ENCODE measurements at places on chromosomes 13 and 19. TPM values are rescaled to one million over a fixed set of nuclear protein-coding genes. Genes with fewer than 3 reads are reported as not detected.
A peak's percentile ranks its signal among the peaks of the same experiment; 100 is the strongest.

DNA sequence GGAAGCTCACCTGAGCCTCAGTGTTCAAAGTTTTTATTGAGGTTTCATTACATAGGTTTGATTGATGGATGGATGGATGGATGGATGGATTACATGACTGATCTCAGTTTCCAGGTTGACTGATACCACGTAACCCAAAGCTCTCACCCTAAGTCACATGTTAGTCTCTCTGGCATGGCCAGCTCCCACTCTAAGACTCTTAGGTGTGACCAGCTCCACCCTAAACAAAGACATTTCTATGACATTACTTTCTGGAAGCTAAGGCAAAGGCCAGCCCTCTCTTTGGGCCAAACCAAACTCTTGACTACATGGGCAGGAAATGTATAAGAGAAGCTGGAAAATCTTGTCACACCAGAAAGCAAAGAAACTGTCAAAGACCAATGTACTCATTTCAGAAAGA lies 28.6 kb downstream of the POLR1D start:
- no peak for DNase-seq

Gene RASGRP4
- 3.5 TPM for total RNA-seq

- DNase-seq: no peak
These were observed 12.2 kb downstream of the NFIC start for GRCh38 chr19:3378352-3379150.

DNA sequence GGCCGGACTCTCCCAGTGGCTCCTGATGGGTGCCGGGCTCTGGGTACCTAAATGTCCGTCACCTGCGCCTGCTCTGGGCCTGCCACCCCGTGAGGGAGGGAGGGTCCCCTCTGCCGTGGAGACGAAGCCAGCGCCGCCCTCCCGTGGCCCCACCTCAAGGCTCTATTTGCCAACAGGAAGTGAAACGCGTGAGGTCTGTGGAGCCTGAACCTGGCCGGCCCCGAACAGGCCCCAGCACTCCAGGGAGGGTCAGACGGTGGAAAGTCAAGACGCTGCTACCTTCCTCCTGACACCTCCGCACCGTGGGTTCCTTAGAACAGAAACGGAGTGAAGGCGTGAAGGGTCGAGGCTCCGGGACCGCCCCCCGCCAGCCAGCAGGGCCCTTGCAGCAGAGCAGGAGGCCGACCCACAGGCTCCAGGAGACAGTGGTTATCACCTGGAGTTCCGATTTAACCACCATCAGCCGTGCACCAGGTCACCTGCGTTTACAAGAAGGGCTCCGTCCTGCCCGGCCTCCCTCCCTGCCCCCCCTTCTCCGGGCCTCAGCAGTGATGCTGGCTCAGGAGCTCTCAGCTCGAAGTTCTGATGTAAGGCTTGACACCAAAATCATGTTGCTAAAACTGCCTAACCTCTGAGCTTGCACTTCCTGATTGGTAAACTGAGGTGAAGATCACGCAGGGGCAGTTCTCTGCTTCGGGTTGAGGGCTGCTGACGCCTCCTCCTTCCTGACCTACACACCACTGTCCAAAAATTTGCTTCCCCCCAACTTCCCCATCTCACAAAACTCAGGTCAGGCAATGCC lies 50.9 kb upstream of the C13orf46 start:
- no peak for DNase-seq

DNA sequence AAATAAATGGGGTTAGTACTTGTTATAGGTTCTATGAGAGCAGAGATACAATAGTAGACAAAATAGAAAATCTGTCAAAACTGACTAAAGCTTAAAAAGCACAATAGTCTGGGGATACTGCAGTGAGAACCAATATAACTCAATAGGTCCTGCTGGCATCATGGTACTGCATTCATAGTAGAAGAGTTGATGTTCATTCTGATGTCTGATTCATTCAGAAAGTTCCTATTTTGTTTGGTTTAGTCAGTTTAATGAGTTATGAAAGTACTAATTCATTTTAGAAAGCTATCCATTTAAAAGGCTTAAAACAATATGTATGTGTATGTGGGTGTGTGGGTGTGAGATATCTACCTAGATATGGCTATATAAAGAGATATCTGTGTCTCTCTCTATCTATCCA lies 152.8 kb downstream of the LHFPL6 start:
- no peak for DNase-seq

- DNase-seq: no peak
These were observed 1.2 kb downstream of the RFXAP start for GRCh38 chr13:36820222-36820621.

Gene PRTN3
- not detected for total RNA-seq

Gene ZNF610
- 2.5 TPM for total RNA-seq

Gene VSTM1
- total RNA-seq: not detected

DNA sequence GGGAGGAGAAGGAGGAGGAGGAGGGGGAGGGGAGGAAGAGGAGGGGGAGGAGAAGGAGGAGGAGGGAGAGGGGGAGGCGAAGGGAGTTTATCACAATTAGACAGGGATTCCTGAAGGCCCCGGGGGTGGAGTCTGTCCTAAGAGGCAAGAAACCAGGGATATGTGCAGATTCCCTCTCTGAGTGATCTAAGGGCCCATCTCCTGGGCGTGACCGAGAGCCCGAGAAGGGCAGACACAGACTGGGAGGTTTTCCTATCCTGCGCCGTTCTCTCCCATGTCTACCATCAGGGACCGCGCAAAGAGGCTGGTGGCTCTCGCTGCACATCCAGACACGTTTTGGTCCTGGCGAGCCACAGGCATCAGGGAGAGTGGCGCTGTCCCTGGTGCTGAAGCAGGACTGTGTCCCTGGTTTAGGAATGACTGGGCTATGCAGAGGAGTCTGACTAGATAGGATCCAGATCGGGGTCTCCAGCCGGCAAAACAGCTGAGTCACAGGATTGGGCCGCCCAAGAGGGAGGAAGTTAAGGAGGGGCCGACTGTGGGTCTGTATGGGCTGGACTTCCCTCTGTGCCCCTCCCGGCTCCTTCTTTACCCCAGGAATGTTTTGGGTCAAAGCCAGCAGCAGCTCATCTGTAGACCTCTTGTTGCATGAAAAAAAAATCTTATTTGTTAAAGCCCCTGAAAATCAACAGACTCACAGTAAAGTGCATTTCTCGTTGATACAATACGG lies 17.9 kb upstream of the ZNF175 start:
- DNase-seq: no peak

GRCh38 chr13:48510698-48511097 lies 22.2 kb downstream of the RCBTB2 start:
- no peak for DNase-seq

- no peak for DNase-seq
These were observed 12.1 kb downstream of the ZBTB7A start for GRCh38 chr19:4054441-4055208.

GRCh38 chr13:69050696-69051095 lies 1056.9 kb upstream of the ATXN8OS start:
- DNase-seq: no peak

DNA sequence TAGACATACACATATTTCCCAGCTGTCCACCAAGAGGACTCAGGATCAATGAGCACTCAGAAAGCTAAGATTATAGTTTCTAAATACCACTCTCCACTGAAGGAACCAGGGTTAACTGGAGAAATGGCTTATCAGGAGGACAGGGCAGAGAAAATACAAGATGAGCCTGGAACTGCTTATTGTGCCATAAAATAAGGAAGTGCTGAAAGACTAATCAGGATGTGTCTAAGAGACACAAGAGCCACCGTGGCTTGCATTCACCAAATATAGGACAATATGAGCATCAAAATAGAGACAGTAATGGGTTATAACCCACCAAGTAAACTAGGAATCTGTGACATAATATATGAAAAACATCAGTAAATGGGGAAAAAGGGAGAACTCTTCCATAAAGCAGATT lies 32.8 kb downstream of the KLF12 start:
- no peak for DNase-seq

- no peak for DNase-seq
These were observed 43.7 kb downstream of the NUMBL start for GRCh38 chr19:40646743-40647254.

DNA sequence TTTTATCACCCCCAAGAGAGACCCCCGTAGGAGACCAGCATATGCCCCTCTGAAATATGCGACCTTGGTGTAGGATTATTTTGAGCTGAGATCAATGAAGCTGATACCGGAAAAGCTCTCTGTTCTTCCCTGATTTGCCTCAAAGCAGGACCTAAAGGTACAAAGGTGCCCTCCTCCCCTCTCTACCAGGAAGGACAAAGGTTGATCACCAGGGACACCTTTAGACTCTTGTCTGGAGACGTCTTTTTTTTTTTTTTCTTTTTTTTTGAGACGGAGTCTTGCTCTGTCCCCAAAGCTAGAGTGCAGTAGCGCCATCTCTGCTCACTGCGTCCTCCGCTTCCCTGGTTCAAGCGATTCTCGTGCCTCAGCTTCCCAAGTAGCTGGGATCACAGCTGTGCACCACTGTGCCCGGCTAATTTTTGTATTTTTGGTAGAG lies 792 bp upstream of the PEX11G start:
- DNase-seq: no peak

DNA sequence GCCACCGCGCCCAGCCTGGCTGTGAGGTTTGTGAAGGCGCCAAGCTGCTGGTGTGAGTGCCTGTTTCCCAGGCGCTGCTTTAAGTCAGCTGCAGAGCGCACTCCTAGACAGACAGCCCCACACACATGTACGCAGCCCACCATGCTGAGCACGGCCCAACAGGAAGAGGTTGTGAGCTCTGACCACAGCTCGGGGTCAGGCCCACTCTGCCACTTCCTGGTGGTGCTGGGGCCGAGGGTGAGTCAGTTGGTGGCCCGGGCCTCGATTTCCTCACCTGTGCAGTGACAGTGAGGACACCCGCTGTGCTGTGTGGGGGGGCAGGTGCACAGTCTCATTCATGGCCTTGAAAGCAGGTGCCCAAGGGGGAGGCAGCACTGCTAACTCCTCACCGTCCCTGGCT lies 106.7 kb downstream of the KDM4B start:
- DNase-seq: no peak

DNA sequence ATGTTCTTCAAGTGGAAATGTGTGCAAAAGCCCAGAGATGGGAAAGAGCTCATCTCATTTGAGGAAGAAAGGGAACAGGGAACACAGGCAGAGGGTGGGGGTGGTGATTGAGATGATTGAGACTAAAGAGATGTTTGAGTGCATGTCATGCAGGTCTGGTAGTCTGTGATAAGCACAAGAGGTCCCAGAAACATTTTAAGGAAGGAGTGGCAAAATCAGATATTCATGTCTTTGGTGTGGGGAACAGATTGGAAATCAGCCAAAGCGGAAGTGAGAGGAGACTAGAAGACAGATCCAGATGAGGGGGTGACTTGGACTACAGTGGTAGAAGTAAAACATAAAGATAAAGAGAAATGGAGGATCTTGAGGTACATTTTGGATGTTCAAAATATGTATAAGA lies 39.4 kb upstream of the DACH1 start:
- DNase-seq: no peak

DNA sequence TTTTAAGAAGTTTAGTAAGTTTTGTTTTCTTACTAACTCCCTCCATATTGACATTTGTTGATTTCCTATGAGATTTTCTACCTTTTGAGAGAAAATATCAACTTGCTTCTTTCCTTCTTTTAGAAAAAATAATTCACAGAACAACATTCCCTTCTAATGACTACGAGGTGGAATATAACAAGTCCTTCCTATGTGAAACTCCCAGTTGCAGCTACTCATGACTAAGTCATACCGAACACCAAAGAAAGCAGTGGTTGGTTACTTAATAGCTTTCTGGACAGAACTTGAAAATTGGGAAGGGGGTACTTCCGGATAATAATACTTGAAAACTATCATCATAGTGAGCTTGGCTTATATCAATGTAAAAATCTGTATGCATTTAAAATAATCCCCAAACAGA lies 144.8 kb downstream of the DACH1 start:
- no peak for DNase-seq

- DNase-seq: no peak
These were observed 16.8 kb downstream of the CLEC11A start for GRCh38 chr19:50739914-50740426.

DNA sequence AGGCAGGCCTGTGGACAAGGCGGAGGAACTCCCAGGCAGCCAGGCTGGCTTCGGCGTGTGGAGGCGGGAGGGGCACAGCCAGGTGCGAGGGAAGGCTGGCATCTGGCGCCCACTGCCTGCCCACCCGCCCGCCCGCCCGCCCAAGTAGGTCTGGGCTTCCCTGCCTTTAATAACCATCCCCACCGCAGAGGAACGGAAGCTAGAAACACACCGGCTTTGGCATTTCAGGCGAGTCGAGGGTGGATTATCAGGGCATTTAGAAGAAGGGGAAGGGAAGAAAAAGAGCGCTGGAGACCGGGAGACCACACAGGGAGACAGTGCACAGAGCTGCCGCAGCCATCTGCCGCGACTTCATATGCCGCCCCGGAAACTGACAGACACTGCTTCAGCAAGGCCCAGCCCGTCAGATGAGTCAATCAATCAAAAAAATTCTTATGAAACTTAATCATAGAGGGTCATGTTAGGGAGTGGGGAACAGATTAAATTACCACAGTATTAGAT lies 199.7 kb downstream of the TSHZ3 start:
- DNase-seq: no peak

- DNase-seq: peak; percentile 75
These were observed 7.0 kb upstream of the RCN3 start for GRCh38 chr19:49520705-49521319.

DNA sequence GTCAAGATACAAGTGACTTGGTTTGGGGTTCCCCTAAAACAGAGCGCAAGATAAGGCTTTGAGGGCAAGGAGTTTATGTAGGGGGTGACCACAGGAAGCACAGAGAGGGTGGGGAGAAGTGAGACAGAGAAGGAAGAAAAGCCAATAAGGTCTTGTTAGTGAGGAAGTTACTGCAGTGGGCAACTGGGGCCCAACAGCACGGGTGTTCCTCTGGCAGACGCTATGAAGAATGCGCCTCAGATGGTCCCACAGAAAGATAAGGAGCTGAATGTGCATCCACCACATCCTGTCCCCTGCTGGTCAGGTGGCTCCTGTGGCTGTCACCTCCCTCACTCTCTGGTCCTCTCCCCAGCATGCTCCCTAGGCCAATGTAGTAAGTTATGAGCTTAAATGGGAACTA lies 333.5 kb downstream of the TSHZ3 start:
- DNase-seq: no peak

Gene SYNGR4
- not detected for total RNA-seq

DNA sequence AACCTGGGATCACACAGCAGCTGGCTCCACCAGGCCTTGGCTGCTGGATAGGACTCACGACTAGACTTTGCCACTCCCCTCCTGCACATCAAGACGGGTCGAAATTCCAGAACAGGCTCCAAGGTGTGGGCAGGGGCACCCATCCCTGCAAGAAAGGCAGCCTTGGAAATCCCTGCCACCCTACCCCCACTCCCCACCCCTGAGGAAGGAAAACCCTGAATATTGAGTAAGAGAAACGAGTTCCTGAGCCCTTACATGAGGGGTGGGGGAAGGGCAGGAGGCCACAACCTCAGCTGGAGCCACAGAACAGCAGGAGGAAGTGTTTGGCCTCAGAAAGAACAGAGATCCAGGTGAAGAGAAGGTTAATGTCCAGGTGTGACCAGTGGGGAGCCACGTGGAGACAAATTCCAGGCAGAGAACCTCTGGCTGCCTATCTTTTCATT lies 20.1 kb downstream of the DEDD2 start:
- no peak for DNase-seq

Gene SLC15A1
- under 0.01 TPM for total RNA-seq

All from sigmoid colon (tissue), 7 donors.